ENCODE measurements at places on chromosomes 2 and 18. TPM values are rescaled to one million over a fixed set of nuclear protein-coding genes. Genes with fewer than 3 reads are reported as not detected.

The HES6 gene
- 10.2 TPM for total RNA-seq

The TGFA gene
- not detected for total RNA-seq

The NXPH2 gene
- not detected for total RNA-seq

The CEP68 gene
- 5.9 TPM for total RNA-seq

The EFHD1 gene
- 0.48 TPM for total RNA-seq

The LYG1 gene
- total RNA-seq: 2.0 TPM

DNA sequence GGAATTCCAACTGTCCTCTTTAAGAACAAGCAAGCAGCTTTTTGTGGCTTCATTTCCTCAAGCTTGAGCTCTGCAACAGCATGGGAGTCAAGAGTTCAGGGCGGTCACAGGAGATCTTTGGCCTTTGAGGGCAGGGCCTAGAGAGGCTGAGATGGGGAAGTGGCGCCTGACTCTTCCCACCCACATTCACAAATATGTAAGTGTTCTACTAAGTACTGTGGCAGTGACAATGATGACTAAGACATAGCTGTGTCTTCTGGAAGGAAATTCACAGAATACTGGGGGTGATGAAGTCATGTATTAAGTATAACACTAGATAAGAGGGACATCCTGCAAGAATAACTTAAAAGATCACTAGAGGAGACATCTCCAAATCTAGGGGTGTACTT lies 15.0 kb downstream of the RND3 start:
- no peak for DNase-seq

- no peak for DNase-seq
These were observed 41.8 kb downstream of the CERKL start for GRCh38 chr2:181614874-181615638.

GRCh38 chr18:10504723-10505122 lies 21.1 kb upstream of the NAPG start:
- DNase-seq: no peak

- DNase-seq: no peak
These were observed 68.6 kb downstream of the CCDC138 start for GRCh38 chr2:108855194-108855593.

- no peak for DNase-seq
These were observed 15.0 kb upstream of the TRAF3IP1 start for GRCh38 chr2:238305092-238305862.

GRCh38 chr2:20012282-20013125 lies at the start of gene MATN3:
TSS of gene MATN3 (minus strand) at chr2:20012668. CDS start at chr2:20012631, 37 bp downstream.
- DNase-seq: no peak

GRCh38 chr2:187985195-187985594 lies 306.5 kb upstream of the GULP1 start:
- no peak for DNase-seq

DNA sequence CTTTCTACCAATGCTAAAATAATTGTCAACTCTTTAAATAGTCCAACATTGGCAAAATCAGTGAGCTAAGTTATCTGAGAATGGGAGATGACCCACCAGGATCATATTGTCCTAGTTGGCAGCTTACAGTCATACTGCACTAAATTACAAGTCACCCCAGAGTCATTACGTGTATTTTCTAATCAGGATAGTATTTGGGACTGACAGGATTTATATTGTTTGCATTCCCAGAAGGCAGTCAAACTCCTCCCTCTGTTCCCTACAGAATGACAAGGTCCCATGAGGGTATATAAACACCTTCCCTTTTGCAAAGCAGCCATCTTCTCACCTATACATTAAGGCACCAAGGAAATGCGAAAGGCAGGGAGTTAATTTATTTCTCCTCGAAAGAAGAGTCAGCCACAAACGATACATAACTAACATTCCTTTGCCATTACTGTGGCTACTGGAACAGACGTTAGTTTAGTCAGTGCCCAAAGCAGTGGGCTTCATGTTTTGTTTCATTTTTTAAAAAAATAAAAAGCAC lies 125.3 kb downstream of the ANTXR1 start:
- DNase-seq: no peak

- DNase-seq: no peak
These were observed at the start of gene CELF4 for GRCh38 chr18:37565101-37565976. TSS of gene CELF4 (minus strand) at chr18:37565798.

- no peak for DNase-seq
These were observed 1.5 kb upstream of the BUB1 start for GRCh38 chr2:110679337-110679707.

- no peak for DNase-seq
These were observed 1618.8 kb upstream of the ACVR2A start for GRCh38 chr2:146226077-146226476.

DNA sequence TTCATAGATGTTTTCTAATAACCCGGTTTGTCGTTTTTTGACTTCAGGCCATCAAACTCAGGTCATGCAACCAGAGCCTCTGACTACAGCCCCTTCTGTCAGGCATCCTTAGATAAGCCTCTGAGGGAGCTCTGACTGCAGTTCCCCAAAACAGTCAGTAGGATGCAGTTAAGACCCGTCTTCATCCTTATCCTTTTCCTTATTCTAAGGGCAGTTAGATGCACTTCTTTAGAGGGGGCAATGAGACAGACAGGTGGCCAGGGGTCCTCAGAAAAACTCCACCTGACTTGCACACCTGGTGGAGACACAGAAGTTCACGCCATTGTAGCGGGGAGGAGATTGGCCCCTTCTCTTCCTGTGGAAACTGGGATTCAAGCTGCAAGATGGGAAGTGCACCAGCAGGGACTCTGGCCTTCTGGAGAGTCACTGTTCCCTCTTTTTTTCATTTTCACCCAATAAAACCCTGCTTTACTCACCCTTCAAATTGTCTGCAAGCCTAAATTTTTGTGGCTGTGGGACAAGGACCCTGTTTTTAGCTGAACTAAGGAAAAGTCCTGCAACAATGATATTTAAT lies 104.8 kb upstream of the TFPI start:
- DNase-seq: no peak

DNA sequence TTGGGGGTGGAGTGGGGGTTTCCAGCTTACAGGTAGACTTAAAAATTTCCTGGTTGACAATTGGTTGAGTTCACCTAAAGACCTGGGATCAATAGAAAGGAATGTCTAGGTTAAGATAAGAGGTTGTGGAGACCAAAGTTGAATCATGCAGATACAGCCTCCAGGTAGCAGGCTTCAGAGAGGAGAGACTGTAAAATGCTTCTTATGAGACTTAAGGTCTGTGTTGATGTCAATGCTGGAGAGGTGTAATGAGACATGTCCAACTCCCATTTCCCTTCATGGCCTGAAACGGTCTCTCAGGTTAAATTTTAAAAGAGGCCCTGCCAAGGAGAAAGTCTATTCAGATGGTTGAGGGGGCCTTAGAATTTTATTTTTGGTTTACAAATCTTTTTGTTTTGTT lies 38.5 kb upstream of the RND3 start:
- DNase-seq: no peak

DNA sequence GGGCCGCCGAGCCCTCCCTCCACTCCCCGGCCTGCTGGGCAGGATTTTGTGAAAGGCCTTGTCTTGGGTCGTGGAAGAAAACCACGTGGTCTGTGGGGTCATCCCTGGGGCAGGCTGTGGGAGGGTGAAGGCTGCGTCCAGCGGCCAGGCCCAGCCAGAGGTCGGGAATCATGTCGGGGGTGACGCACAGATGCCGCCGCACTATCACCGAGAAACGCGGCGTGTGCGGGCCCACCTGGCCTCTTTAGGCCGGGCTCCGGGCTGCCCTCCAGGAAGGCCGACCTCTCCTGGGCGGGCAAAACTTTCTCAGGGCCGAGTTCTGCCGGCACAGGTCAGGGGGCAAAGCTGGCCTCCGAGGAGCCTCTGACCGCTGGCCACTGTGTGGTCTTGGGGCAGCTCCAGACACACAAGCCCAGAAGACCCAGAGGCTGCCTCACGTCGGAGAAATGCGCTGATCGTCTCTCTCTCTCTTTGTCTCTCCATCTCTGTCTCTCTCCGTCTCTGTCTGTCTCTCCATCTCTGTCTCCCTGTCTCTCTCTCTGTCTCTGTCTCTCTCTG lies 28.4 kb downstream of the NFATC1 start:
- no peak for DNase-seq

- DNase-seq: peak; percentile 23
These were observed 70.6 kb upstream of the PSMD14 start for GRCh38 chr2:161237392-161238264.

DNA sequence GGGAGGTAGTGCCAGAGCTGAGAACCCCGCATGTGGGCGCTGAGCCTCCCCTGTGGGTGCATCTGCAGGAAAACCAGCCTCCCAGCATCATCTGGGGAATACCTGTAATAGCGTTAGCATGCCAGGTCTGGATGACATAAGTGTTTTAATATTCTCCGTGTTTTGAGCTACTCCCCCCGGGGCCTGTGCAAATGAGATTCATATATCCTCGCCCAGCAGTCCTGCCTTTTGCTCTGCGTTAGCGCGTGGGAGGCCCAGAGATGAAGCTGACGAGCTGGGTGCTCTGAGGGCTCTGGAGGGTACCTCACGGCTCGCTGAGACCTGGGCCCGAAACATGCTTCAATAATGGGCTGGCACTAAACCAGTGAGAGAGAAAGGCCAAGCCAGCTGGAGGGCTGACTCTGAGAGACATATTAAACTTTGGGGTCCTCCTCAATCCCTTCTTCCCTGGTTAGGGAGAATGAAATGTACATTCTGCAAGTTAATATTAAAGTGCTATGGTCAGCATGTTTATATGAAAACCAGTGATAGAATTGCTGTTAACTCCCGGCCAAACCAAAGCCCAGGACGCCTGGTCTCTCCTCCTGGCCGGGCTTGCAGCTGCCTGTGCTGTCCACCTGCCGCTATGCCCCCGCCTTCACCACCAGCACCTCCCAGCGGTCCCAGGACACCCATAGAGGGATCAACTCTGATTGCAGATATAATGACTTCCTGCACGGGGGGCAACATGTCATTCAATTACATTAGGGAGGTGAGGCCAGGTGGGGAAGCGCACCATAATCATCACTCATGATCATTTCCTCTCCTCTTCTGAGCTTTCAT lies 77.0 kb downstream of the EDAR start:
- DNase-seq: no peak

- DNase-seq: no peak
These were observed 65.6 kb downstream of the WDR7 start for GRCh38 chr18:56716692-56717146.

DNA sequence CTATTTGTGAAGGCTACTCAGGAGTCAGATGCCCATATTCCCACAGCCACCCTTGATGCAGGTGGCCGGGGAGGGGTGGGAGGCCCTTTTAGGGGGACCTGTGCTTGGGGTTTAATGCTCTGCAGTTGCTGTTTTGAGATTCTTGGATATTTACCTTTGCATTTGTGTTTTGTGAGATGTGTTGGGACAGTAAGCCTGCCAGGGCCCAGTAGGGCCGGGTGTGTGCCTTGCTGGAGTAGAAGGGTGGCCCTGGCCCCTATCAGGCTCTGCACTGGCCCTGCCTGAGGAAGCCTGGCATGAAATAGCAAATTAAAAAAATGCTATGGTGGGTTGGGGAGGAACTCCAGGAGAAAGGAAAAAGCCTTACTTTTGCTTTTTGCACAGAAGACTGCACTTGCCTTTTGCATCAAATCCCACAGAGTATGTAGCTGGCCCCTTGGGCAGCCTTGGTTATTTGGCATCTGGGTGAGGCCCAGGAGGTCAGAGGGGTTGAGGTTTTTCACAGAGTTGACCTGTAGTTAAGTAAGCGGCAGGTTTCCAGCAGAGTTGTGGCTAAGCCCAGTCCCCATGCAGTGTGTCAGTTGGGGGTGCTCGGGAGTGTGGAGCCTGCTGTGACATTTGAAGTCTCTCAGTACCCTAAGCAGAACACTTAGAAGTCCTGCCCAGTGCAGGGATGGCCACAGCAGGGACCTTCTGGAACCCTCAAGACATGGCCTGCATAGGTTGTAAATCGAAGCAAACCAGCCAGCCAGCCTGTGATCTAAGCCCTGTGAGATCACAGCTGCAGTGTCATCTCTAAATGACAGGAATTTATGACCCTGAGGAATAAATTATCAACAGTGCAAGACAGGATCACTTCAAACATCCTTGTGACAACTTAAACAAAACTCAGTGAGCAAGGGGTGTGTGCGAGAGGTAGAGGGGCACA lies 68.8 kb downstream of the SH3RF3 start:
- no peak for DNase-seq

Measured in activated T-helper 2 cell treated with anti-CD3 and anti-CD28 coated beads, Interferon-gamma antibody, Interleukin-2, Interleukin-4, amounts not matched to agents 10 μg/mL and 5 μg/mL and 100 μg/mL, durations not matched to agents 14 hours and 24 hours and 36 hours (primary cell).